ENCODE measurements at places on chromosomes 1 and 21.

GRCh38 chr1:218377143-218377660 lies 32.1 kb downstream of the TGFB2 start:
- peak; percentile 84 for DNase-seq

DNA sequence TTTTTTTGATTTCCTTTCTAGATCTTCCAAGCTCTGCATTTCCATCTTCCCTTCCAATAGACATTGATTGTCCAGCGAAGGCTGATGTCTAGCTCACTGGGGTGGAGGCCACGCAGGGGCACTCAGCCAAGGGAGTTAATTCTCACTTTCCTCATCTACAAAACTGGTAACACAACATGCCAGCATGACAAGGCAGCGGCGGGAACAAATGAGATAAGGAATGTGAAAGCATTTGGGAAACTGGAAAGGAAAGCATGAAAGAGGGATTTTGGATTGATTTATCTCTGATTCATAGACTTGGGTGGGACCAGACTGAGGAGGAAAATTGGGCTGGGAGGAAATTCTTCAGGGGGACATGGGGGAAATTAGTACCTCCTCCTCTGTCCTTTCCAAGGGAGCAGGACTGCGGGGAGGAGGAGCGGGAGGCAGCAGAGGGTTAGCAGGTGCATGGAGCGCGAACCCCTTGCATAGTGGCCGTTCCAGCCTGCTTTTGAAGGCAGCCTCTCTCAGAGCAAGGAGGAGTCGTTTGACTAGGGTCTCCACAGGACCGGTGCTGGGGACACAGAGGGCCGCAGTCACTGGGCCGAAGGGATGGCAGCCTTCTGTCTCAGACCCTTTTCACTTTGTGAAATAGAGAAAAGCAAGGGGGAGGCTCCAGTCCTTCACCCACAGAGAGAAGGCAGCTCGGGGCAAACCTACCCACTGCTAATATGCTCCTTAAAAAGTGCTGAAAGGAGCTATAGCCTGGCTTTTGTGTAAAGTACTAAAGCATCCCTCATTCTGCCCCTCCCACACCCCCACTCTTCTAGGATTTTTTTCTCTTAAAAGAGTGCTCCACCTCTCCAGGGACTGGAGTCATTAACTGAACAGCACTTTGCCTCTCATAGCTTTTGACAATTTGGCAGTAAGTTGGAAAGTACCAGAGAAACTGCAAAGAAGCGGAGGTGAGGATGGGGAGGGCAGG lies 89.2 kb downstream of the PLXNA2 start:
- DNase-seq: no peak

GRCh38 chr1:12359359-12360133 lies 129.7 kb downstream of the VPS13D start:
- no peak for DNase-seq

DNA sequence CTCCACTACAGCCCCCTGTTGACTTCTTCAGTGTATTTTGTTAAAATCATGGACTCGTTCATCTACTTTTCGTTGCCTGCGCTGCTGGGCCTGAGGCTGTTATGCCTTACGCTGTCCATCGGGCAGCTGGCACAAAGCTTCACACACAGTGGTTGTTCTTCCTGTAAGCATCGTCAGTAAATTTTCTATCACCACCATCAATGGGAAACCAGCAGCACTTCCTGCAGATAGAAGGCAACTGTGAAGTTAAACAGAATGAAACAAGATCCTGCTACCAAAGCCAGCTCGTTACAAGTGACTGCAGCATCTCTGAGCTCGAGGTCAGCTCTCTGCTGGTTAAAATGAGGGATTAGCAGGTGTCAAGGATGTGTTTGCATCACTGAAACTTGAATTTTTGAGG lies 21.9 kb upstream of the PADI6 start:
- no peak for DNase-seq

DNA sequence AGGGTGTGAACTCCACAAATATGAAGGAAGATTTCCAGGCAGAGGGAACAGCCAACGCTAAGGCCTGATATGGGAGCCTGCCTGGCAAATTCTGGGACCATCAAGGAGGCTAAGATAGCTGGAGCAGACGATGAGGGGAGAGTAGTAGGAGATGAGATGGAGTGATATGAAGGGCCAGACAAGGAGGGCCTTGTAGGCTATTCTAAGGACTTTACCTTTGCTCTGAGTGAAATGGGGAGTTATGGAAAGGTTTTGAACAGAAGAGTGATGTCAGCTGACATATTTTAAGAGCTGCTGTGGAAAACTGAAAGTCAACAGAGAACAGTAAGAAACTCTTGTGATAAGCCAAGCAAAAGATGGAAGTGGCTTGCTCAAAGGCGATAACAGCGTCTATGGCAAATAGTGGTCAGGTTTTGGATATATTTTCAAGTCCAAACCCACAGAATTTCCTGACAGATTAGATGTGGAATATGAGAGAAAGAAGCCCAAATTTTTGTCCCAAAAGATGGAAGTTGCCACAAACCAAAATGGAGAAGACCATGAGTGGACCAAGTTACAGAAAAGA lies 2.1 kb upstream of the TP53BP2 start:
- no peak for DNase-seq

DNA sequence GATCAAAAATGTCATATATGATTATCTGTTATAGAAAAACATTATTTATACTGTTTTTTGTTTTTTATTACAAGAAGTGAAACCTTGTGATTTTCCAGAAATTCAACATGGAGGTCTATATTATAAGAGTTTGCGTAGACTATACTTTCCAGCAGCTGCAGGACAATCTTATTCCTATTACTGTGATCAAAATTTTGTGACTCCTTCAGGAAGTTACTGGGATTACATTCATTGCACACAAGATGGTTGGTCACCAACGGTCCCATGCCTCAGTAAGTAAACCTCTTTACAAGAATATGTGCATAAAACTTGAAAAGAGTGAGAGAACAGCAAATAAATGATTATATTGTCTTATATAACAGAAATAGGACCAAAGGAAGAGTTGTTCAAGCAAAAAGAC lies 14.5 kb downstream of the CFHR4 start:
- DNase-seq: no peak

DNA sequence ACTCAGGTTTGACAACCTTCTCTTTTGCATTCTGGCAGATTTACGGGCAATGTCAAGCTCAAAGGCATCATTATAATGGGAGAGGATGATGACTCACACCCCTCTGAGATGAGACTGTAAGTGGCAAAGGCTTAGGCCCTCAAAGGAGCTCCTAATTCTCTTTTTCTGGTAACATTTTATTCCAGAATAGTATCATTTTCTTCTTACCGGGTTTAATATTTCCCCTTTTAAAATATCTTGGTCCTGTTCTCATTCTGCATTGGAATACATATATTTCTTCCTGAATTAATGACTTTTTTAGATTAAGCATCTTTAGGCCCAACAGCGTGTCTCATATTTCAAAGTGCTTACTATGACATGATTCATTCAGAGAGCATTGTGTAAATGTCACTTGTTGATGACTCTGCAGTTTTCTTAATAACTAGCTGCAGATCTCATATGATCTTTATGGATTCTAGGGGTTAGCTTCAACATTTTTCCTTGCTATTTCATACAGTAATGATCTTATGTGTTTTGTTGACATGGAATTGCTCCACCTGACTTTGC lies 1.7 kb downstream of the PITHD1 start:
- DNase-seq: no peak

GRCh38 chr1:145986551-145986950 lies 9.8 kb downstream of the TXNIP start:
- DNase-seq: peak; percentile 2

DNA sequence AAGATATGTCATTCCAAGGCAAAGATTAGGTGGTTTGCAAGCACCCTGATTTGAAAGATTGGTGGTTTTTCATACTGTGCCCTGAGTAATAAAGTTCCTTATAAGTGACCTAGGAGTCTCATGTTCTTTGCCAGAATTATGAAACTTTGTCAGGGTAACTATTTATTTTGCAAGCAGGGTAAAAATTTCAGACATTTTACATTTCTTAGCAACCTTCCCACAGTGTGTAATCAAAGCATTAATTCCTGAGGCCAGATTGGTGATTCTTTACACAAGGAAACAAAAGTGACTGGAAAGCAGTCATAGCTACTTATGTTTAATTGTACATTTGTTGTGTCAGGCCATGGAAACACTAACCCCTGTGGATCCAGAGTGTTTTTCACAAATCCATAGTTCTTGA lies 998.0 kb upstream of the B3GALT2 start:
- no peak for DNase-seq

DNA sequence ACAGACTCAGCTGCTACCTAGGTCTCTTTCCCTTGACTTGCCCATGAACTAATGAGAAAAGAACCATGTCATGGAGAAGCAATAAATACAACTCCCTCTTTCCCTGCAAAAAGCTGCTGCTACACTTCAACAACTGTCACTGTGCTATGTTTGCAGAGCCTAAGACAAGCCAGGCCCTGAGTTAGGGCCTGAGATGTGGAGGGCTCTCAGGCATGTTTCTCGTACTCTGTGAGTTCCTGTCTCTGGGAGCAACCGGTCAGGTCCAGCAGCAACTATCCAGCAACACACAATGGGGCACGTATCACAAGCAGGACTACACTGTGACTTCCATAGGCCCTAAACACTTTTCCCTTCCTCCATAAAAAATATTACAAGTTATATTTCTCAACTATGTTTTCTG lies 91.7 kb downstream of the JAK1 start:
- DNase-seq: no peak

- DNase-seq: no peak
Observed at GRCh38 chr1:165595246-165595938, 35.6 kb upstream of the MGST3 start.

DNA sequence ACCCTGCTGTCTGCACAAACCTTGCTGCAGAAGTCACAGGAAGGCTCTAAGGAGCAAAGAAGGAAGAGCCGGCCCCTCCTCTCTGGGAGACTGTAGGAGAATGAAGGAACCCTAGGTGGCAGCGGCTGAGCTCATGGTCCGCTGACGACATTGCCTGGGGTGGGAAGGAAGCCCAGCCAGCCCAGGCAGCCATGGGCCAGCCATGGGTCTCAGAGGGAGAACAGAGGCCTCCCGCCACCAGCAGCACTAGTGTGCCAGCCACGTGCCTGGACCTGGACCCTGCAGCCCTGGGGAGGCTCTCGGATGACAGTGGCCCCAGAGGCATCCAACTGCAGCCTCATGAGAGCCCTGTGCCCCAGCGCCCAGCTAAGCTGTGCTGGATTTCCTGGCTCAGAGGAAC lies 49.2 kb upstream of the POFUT2 start:
- DNase-seq: no peak

DNA sequence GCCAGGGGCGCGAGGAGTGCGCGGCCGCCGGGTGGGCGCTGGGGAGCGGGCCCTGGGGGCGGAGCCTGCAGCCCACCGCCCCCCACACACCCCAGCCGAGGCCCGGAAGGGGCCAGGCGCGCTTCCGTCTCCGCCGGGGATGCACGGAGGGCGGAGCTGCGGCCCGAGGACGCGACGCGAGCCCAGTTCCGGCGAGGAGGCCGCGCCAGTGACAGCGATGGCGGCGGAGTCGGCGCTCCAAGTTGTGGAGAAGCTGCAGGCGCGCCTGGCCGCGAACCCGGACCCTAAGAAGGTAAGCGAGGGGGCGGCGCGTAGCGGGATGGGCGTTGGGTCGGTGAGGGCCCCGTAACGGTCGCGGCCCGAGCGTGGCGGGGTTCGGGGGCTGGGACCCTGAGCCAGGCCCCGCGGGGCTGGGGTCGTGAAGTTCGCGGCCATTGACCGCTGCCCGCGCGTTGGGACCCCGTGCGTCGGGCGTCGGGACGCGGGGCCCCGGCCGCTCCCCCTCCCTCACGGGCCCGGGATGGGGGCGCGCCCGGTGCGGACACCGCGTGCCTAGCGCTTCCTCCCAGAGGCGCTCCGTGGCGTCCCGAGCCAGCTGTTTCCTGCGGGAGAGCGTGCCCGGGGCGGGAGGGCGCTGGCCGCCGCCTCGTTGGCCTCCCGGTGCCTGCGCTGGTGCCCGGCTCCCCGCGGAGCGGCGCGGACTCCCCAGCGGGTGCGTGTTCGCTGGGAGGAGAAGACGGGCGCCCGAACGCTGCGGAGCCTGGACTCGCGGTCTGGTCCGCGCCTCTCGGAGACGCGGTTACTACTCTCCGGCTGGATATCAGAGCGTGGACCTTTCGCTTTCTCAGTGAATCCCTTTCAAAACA lies at the start of gene ELOA:
ELOA (plus strand) TSS at position 185 of the 866 bp plus-strand sequence; CDS start at position 218, 33 bp downstream.
- DNase-seq: peak; percentile 79

All from activated naive CD4-positive, alpha-beta T cell treated with anti-CD3 and anti-CD28 coated beads for 36 hours (primary cell).